HCEC 1CT (cell line): ENCODE measurements at places on chromosomes 4 and X.

DNA sequence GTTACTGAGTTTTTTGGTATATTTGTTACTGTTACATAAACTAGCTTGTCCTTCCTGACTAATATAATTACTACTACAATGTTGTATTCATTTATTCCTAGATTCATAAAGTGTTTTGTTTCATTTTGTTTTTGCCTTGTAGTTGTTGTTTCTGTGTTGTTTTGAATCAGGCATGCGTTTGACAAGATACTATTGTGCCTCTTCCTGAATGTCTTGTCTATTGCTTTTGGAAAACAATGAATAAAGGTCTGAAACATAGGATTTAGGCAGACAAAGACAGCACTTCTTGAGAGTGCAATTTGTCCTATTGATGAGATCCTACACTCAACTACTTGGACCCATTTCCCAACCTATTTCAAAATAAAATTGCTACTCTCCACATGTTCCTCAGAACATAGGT, 630.4 kb upstream of the BOD1L1 start:
- DNase-seq: no peak

- DNase-seq: no peak
These were observed 131.4 kb downstream of the CBR4 start for GRCh38 chr4:168878623-168879022.

DNA sequence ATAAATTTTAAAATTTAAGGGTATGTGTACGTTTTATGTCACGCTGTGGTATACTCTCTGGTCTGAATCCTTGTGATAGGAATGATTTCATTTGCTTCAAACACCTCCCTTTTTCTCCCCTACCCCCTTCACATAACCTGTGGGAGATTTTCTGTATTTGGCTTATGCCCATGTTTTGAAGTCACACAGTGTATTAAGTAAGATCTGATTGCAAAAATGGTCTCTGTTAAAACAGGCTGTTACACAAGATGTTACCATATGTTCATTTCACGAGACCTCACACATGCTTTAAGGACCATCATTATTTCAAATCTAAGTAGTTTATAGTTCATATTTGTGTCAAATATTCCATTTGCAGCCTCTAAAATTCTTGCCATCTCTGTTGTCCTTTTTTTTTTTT, 63.5 kb downstream of the TMEM131L start:
- no peak for DNase-seq

DNA sequence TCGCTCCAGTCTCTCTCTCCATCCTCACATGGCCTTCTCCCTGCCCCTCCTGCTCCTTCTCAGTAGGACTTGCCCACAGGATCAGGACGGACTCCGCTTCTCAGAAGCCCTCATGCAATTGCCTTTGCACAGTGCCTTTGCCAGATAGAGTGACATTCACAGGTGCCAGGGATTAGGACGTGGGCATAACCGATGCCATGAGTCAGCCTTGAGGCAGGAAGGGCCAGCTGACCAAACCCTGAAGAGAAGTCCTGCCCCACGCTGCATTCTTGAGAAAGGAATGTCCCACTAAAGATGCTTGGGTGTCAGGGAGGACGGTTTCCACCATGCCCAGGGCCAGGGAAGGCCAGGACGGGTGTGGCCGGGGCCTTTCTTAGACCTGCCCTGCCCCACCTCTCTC, 6.6 kb upstream of the GRPEL1 start:
- no peak for DNase-seq

GRCh38 chrX:27548624-27549023, 41.5 kb upstream of the DCAF8L2 start:
- DNase-seq: no peak

DNA sequence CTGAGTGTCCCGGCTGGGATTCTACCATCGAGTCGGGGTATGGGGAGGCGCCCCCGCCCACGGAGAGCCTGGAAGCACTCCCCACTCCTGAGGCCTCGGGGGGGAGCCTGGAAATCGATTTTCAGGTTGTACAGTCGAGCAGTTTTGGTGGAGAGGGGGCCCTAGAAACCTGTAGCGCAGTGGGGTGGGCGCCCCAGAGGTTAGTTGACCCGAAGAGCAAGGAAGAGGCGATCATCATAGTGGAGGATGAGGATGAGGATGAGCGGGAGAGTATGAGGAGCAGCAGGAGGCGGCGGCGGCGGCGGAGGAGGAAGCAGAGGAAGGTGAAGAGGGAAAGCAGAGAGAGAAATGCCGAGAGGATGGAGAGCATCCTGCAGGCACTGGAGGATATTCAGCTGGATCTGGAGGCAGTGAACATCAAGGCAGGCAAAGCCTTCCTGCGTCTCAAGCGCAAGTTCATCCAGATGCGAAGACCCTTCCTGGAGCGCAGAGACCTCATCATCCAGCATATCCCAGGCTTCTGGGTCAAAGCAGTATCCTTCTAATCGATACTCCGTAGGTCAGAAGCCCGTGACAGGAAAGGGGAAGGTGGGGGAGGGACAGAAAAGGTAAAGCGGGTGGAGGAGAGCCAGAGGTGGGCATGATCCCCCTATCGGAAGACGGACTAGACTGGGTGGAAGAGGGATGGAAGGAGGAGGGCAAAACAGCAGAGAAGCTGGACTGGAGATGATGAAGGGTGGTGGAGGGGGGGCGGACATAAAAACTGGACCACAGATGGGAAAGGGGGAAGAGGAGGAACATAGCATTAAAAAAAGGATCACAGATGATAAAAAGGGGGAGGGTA, 828 bp downstream of the TSPYL2 start:
- no peak for DNase-seq

DNA sequence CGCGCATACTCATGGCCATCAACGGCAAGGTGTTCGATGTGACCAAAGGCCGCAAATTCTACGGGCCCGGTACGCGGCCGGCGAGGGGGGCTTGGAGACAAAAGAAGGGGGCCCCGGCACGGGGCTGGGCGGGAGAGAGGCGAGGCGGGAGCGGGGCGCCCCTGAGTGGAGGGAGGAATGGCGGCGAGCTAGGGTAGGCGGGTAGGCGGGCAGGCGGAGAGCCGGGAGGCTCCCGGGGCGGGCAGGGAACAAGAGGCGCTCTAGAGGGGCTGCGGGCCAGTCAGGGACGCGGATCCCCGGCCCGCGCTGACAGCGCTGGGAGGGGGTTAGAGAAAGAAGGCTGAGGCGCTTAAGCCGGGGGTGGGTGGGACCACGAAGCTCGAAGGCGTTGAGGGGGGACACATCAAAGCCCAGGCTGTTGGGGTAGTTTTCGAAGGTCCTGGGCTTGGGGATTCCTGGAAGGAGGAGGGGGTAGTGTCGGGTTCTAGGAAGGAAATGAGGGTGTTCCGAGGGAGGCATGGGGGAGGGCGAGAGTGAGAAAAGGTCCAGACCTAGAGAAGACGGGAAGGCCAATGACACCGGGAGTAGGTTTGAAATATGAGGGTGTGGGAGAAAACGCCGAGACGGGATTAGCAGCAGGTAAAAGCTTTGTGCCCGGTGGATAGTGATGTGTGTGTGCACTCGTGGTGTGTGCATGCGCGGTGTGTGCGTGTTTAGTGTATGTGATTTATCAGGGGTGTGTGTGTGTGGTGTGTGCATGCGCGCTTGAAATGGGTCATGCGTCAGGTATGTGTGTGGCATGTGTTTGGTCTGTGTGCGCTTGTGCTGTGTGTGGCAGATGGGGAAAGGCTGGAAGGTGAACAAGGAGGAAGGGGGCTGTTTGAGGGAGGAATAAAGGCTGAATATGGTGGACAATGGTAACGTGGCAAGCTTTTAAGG, 807 bp downstream of the PGRMC1 start:
- DNase-seq: peak; percentile 55

DNA sequence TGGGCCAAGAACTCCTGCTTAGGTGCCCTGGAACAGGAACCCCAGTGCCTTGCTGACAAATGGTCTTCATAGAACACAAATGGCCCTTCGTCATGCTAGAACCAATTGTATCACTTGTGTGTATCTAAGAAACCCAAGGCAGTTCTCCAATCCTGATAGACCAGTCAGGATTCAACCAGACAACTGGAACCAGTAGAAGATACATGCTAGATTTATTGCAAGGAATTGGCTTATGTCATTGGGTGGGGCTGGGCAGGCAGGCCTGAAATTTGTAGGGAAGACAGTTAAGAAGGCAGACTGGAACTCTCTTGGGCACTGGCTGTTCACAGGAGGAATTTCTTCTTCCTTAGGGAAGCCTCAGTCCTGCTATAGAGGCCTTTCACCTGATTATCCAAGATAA, 17.0 kb upstream of the TBL1X start:
- no peak for DNase-seq

DNA sequence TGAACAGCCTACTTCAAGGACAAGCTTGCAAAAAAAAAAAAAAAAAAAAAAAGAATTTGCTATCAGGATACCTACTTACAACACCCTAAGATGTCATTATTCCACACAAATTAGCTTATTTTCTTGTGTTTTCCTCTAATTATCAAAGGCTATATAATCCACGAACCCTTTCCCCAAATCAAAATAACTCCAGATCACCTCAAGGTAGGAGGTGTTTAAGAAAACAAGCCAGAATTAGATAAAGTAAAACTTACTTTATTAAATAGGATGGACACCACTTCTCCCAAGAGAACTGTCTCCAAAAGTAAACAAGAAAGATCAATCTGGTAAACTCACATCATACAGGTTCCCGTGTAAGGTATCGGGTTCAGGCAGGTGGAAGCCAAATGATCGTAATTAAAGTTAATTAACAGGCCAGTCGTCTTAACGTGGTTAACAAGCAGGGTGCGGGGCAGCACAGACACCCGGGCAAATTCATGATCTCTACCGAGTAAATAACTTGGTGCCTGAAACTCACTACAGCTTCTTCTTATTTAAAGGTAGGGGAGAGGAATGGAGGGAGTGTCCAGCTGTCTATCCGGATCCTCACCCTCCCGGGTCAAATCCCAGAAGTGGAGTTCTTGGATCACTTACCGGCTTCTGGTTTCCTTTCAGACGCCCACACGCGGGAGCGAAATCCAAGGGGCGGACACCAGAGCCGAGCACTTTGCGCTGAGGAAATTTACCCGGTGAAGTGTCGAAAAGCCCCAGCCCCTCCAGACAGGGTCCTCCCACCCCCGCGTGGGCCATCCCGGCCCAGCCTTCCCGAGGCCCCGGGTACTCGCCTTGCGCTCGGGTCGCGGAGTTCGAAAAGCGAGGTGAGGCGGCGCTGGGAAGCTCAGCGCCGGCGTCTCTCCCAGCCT, 708 bp downstream of the ARAP2 start:
- DNase-seq: no peak

DNA sequence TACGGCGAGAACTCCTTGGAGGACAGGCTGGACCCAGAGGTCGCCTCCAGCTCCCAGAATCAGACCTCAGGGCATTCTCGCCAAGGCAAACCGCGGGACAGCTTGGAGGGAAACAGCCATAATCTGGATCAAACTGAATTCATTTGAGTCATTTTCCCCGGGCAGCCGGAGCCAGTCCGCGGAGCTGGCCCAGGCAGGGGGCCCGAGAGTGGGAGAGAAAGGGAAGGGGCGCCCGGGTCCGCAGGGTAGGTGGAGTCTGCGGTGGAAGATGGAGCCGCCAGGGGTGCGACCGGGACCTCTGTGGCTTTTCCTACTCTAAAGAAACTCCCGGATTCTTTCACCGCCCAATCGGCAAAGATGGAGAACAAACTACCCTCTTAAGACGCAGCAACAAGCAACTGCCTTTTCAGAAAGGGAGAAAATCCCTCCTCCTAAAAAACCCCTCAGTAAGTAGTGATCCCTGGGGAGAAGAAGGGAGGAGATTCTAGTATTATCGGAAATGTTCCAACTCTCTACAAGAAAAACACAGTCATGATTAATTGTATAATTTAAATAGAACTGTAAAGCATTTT, 5.2 kb downstream of the NKX3-2 start:
- no peak for DNase-seq

- no peak for DNase-seq
These were observed 36.6 kb downstream of the ZFP42 start for GRCh38 chr4:188032170-188032569.

GRCh38 chrX:10841579-10841978, 221.2 kb upstream of the MID1 start:
- no peak for DNase-seq

DNA sequence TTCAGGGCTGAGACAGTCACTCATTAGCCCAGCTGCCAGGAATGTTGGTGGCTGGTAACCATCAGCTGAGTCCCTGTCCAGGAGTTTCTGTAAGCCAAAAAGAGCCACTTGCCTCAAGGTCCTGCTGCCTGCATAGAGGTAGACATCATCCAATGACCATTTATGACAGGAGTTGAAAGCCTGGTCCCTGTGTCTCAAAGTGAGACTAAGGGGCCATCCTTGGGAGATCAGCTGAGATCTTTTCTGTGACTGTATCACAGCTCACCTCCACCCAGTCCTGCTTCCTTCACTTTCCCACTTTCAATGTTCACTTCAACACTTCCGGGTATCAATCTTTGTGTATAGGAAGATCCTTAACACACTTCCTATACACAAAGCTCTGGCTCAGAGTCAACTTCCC, 28.4 kb upstream of the MAOA start:
- no peak for DNase-seq

DNA sequence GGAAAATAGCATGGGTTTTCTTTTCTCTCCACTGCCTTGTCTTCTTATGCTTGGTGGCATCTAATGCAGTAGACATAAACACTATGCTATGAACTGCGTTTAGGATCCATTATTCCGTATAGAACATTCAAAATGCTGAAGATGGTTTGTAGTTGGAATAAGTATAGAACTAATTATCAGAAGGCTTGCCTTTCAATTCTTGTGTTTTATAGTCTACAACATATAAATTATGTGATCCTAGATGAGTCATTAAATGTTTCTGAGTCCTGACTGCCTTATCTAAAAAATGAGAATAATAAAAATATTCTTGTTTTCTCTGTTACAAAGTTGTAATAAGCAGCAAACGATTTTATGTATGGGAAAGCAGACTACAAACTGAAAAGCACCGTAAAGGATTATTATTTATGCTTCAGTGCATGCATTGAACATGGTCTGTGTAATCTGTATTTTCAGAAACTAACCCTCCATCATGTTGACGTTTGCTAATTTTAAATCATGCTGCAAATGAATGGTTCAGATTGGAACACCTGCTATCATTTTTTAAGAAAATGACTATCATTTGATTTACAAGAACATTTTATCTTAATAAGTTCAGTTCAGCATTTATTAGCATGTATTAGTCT, 335.9 kb upstream of the AADAT start:
- no peak for DNase-seq

DNA sequence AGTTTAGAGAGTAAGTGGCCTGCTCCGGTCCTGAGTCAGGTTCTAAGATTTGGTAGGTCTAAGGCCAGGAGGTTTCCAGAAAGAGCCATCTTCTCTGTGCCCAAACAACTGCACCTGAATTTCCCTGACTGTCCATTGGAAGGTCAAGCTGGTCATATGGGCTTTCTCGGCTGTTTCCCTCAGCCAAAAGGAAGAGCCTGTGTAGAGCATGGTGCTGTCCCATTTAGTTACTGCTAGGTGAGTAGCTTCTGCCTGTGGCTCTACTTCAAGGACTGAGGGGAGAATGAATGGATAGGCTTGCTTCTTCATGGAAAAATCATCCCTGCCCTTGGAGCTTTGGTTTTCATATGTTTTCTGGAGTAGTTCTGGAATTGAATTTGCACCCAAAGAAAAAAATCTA, 33.7 kb downstream of the NHSL2 start:
- no peak for DNase-seq
